Activated CD8-positive, alpha-beta T cell treated with anti-CD3 and anti-CD28 coated beads for 36 hours (primary cell): ENCODE measurements at places on chromosomes 13 and 19. TPM values are rescaled to one million over a fixed set of nuclear protein-coding genes. Genes with fewer than 3 reads are reported as not detected.

The KLK2 gene
- 0.90 TPM for total RNA-seq

The LYL1 gene
- total RNA-seq = 3.9 TPM

The ZNF554 gene
- 0.83 TPM for total RNA-seq

The UPK1A gene
- total RNA-seq = 2.2 TPM

The SHC2 gene
- total RNA-seq = 0.25 TPM

The MEGF8 gene
- 7.0 TPM for total RNA-seq

The SCGB2B2 gene
- 0.25 TPM for total RNA-seq

The CD79A gene
- 21.0 TPM for total RNA-seq

The ZNF99 gene
- total RNA-seq = not detected

The NCCRP1 gene
- total RNA-seq = not detected

The SHISA2 gene
- total RNA-seq = not detected

The COX6B2 gene
- total RNA-seq = not detected

DNA sequence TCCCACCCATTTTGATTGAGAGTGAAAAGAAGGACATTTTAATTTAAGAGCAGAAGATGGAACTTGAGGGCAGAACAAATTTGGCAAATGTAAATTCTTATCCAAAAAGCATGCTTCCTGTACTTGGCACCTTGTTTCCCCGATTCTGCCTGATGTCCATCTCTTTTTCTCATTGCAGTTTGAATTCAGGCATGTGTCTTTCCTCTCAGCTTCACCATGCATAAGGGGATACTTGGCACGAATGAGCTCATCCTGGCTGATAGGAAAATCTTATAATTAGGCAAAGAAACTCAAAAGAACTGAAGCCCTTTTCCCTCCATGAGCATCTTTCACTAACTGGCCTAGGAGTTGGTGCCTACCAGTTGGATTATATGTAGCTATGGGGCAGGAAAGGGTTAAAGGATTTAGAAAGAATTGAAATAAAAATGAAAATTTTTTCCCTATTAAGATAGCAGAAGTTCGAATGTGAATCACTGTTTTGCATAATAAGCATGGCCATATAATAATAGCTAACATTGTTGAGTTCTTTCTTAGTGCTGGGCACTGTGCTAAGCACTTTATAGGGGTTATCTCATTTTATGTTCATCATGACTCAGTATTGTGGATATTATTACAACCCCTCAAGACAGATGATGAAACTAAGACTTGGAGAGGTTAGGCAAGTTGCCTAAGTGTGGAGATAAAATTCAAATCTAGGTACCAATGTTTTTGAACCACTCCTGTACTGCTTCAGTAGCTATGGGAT is 386.6 kb downstream of the KCNRG start:
- no peak for DNase-seq

DNA sequence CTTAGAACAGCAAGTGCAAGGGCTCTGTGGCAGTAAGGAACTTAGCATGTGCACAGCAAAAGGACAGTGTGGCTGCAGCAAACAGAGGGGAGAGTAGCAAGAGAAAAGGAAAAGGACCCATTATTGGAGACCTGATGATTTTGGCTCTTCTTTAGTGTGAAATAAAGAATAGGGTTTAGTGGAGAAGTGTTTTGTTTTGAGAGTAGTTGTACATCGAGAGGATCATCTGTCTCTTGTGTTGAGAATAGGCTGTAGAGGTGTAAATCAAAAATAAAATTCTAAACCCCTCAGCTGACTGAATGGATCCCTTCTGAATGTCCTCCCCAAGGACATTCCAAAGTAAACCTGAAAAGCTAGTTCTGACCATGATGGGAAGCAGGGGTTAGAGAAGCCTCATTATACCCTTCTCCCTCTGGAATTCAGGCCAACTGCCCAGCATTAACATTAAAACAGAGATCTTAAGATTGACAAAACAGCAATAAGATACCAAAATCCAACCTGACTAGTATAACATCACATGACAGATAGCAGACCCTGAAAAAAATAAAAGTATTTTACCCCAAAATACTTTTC is 73.6 kb upstream of the OBI1 start:
- no peak for DNase-seq

DNA sequence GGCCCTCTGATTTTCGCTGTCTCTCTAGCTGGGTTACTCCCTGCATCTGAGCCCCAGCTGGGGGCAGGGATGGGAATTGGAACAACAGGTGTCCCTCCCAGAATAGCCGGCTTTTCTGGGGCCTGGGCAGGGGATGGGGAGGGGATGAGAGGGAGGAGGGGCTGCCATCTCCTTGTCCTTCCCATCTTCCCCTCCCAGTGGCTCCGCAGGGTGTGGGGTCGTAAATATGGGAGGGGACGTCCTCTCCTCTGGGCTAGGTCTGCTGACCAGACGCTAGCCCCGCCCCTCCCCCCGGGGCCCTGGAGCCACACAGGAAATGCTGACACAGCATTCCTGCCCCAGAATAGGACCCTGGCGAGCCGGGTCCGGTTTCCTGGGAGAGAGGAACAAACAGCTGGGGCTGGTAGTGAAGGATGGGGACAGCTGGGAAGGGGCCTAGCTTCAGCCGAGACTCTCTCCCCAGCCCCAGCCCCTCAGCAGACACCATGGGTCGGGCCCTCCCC is 1.1 kb downstream of the RYR1 start:
- DNase-seq = no peak

GRCh38 chr13:74778946-74779345 is 644.7 kb upstream of the KLF12 start:
- DNase-seq = no peak

DNA sequence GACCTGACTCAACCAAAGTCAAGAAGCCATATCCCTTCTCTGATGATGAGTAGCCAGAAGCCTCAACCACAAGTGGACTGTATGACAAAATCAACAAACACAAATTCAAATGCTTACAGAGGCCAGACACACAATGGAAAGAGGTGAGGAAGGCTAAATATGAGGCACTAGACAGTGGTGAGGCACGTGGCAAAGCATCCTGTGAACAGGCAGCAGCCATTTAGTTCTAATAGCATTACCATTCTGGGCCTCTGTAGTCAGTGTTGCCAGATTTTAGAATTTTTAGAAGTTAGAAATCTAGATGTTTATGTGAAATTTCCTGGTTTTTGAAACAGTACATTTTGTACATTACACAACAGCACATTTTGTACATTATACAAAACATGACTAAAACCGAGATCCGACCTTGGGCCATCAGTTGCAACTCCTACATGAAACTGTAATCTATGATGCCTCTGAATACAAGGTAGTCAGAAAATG is 403.3 kb downstream of the COG6 start:
- peak; percentile 24 for DNase-seq

- peak; percentile 33 for DNase-seq
Observed at GRCh38 chr19:29564574-29565005, 38.8 kb downstream of the VSTM2B start.

GRCh38 chr13:75055296-75055695 is 426.7 kb downstream of the TBC1D4 start:
- no peak for DNase-seq

DNA sequence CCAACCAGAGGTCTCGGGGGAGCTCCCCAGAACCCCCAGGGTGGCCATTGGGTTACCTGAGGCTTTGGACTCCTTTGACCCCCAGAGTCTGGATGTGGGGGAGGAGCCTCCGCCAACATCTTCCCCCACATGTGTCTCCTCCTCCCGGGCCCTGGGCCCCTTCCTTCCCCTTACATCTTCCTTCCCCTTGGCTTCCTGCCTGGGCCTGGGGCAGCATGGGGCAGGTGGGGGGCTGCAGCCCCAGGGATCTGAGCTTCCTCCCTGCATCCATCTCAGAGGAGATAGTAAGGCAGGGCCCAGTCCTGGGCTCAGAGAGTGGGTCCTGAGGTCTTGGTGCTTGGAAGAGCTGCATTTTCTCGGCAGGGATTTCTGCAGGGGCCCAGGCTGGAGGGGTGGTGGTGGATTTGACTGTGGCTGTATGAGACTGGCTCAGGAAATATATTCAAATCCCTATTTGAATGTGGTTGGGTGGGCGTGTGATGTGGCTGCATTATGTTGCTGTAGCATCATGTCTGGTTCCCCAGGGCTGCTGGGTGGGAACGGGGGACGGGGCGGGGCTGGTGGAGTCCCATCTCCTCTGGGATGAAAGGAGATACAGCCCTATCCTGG is 919 bp downstream of the VAV1 start:
- DNase-seq = peak; percentile 89

GRCh38 chr13:114088863-114089262 is 43.6 kb downstream of the RASA3 start:
- no peak for DNase-seq

DNA sequence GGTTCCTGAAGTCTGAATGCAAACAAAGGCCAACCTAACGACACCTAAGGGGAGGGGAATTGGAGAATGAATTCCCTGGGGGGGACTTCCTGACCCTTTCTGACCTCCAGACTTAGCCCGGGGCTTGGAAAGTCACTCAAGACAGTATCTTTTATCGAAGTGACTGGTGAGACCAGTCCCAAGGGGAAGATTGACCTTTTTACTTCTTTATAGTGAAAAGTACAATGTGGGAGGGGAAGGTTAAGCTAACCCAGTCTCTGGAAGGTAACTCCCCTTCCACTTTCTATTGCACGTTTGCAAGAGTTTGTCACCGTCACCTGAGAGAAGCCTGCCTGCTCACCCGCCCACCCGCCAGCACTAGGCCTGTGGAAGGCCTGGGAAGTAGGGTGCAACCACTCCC is 111.9 kb downstream of the EFNB2 start:
- DNase-seq = no peak
